ENCODE measurements at places on chromosomes 4 and X.

DNA sequence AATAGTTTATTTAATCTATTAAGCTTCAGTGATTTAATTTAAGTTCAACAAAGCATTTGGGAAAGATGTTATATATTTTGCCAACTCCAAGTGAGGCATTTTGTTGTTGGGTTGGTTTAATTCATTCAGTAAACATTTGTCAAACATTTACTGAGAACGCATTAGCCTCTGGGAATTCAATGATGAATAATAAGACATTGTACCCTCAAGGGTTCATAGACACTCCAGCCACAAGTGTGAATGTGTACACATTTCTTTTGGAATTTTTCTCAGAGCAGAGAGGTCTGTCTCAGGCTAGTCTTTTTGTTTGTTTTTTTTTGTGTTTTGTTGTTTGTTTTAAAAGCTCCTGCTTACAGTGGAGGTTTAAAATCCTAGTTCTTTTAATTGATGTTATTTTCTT lies 203.9 kb downstream of the SOWAHB start:
- DNase-seq = no peak

GRCh38 chr4:31949045-31949444 lies 1228.9 kb downstream of the PCDH7 start:
- DNase-seq = no peak

DNA sequence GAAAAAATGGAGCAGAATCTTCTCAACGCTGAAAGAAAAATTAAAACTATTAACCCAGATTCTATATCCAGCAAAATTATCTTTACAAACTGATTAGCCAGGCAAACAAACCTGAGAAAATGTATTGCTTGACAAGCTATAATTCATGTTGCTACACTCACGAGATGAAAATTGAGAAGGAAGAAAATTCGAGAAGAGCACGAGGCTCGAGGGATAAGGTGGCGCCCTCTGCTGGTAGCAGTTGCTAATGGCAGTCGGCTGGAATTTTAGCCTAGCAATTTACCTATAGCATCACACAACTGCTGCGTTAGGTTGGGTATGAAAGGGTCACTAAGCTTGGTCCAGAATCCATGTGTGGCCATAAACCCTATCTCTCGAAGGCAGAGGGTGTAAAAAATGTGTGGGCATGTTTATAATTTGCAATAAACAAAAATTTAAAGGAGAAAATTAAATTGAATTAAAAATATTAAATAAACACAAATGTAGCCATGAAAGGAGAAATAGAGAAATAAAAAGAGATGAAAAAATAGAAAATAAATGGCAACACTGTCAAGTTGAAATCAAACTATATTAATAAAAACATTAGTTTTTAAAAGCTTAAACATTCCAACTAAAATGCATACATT lies 126.6 kb downstream of the PPP4R3C start:
- DNase-seq = peak; percentile 24

- no peak for DNase-seq
Measured at GRCh38 chr4:38004062-38004461, 43.9 kb downstream of the PTTG2 start.

DNA sequence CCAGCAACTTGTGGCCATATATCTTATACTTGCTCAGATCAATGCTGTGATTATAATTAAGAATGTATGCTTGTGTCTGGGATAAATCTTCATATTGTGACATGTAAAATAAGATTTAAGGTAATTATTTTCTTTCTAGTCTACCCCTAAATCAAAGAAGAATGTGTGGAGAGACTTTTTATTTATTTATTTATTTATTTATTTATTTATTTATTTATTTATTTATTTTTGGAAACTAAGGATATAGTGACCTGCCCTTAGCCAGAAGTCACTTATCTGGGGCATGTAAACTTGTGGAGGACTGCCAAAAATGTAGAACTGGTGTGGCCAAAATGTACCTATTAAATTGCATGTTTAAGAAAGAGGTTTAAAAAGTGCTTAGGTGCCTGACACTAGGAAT lies 144.3 kb downstream of the BEND2 start:
- no peak for DNase-seq

Measured in femur (tissue), 1 donor.